Fibroblast of skin of abdomen (primary cell): ENCODE measurements at places on chromosomes 4 and X.
A peak's percentile ranks its signal among the peaks of the same experiment; 100 is the strongest.

GRCh38 chrX:35858361-35858760 is 60.2 kb downstream of the MAGEB16 start:
- DNase-seq, result no peak

- DNase-seq, result no peak
Observed at GRCh38 chr4:6901669-6902317, 7.8 kb upstream of the TBC1D14 start.

DNA sequence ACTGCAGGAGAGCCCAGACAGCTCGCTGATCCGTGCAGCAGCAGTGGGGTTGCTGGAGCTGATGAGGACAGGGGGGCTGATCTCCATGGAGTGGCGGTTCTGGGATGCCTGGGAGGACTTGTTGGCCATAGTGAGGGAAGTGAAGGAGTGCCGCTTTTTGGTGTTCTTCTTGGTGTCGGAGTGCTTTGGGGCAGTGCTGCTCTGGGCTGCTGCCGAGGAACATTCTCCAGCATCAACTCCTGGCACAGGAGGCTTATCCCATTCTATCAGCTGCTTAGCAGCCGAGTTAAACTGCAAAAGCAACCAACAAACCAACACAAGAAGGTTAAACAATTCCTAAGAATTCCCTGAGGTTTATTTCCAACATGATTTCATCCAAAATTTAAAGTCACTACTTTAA is 126.3 kb upstream of the CBR4 start:
- DNase-seq, result no peak

DNA sequence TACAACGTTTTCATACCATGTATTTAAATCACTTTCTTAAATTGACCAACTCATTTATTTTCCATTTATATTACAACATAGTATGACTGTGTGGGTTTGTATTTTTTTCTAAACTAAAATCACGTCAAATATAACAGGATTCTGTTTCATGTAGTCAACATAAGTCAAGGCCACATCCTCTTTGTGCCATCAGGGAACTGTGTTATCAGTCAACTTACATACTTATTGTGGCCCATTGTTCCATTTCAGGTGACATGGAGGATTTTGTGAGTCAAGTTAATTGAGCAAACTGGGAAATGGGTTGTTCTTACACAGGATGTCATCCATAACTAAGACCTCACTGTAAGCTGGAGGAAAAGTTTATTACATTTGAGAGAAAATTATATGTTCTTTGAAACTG is 35.9 kb downstream of the STK26 start:
- no peak for DNase-seq

- DNase-seq, result no peak
Observed at GRCh38 chr4:38891051-38891983, 23.7 kb downstream of the FAM114A1 start.

- DNase-seq, result peak; percentile 45
Observed at GRCh38 chrX:103640401-103641155, 11.8 kb downstream of the TCEAL1 start.

DNA sequence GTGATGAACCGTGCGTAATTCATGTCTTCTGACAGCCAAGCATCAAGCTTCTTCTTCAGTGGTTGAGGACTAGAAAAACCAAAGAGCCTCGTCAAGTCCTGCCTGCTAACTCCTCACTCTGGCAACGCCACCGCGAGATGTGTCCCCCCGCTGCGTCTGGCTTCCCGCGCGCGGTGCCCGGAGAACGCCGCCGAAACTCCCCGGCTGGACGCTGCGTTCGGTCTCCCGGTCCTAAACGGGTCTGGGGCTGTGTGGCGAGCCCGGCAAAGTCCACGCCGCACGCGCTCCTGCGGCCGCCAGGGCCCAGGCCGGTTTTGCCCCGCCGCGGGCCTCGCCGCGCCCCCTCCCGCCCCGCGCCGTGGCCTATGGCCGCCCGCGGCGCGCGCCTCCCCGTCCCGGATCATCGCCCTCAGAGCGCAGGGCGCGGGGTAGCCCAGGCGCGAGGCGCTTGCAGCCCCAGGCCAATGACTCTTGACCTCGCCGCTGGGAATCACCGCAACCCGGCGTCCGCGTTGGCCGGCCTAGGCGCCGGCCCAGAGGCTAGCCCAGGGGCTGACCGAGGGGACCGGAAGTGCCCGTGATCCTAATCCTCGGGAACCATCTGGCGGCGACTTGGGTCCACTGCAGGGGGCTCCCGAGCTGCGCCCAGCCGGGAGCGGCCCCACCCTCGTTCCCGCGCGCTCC is at the start of gene AADAT:
Gene AADAT, minus strand, starts transcription at position 289 of the 684 bp plus-strand sequence. Its CDS starts 266 bp downstream, at position 23.
- DNase-seq, result peak; percentile 81

DNA sequence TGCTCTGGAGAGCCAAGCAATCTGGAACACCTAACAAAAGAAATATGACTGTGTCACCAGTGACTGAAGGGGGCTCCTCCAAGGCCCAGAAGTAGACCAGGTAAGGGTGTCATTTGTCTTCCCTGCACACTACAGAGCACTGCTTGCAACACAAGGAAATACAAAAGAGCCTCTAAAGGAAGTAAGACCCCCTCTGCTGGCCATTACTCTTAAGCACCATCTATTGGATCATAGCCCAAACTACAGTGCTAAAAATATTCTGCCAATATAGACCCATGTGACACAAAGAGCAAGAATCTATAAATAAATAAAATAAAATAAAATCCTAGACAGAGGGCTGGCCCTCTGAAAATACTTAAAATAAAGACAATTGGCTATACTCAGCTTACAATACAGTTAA is 528.7 kb downstream of the TMA16 start:
- no peak for DNase-seq

GRCh38 chr4:183356931-183357675 is 34.9 kb upstream of the CLDN24 start:
- no peak for DNase-seq

DNA sequence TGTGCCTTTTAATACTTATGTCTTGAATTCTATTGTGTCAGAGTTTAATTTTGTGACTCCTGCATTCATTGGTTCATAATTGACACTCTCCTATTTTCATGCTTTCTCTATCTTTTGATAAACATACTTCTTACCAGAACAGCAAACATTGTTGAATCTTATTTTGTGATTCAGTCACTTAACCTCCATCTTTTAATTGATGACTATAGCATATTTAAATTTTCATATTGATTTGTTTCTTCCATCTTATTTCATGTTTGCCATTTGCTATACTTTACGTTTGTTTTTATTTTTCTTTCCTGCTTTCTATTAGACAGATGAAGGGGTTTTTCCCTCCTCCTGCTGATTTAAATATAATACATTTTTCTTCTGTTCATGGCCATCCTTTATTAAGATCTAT is 115.5 kb upstream of the FAM9A start:
- no peak for DNase-seq

DNA sequence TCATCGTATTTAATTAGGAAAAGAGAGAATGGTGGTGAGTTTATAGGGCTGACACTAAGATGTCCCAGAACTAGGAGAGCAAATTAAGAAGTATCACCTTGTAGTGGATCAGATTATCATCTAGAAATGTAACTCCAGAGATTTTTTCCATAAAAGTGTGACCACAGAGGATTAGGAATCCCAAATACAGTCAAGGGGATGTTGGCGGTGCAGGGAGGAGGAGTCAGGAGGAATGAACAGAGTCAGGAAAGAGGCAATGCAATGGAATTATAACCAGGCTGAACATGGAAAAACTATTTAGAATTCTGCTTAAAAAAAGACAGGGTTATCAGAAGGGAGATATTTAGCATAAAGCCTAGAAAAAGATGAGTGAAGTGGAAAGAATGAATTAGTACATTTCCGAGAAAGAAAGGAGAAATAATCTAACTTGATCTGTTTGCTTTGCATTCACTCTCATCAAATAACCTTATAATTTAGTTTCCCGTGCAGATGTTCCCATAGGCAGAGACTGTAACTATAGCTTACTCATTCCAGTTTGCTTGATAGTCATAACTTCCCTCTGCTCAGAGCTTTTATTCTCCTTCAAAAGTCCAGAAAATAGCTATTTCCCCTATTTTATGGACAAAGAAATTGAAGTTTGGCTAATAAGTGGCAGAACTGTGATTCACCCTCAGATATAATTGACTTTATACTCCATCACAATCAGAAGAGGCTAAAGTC is 56.4 kb downstream of the SCFD2 start:
- DNase-seq, result peak; percentile 47

DNA sequence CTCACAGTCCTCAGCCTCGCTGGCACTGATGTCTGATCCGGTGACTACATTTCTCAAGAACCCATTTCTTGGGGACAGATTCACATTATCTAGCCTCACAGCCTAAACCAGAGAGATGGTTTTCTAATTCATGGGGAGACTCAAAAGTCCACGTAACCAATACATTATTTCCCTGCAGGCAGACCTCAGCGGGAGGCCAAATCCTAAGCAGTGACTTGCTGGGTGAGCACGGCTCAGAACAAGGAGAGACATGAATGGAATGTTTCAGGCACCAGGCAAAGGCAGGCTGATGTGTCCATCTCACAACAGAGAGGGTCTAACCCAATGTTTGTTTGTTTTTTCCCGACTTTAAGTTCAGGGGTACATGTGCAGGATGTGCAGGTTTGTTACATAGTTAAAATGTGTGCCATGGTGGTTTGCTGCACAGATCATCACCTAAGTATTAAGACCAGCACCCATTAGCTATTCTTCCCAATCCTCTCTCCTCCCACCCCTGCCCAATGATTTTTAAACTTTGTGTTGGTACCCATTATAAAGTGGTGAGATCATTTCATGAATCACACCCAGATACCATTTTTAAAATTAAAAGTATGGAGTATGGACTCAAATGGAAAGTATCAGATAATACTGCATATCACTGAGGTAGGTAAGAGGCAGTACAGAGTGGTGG is 53.3 kb downstream of the SCD5 start:
- peak; percentile 85 for DNase-seq

GRCh38 chrX:74133156-74133796 is 170.7 kb upstream of the ZCCHC13 start:
- DNase-seq, result peak; percentile 44

- DNase-seq, result no peak
Observed at GRCh38 chrX:42398967-42399631, 378.9 kb downstream of the PPP1R2C start.

DNA sequence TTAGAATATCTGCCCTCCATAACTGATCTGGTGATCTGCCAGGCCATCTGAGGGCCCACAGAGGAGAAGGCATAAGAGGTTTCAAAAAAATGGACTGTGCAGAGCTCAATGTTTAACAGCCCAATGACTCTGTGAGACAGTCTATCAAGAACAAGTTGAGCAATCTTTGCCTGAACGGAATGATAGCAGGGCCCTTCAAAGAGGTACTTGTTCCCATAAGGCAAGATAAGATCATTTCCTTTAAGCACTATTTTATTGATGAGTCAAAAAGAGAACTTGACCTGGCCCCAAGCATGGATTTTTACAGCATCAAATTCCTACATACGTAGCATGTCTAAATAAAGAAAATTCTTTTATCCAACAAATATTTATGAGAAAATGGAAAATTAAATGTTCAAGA is 182.8 kb downstream of the IDS start:
- DNase-seq, result no peak

DNA sequence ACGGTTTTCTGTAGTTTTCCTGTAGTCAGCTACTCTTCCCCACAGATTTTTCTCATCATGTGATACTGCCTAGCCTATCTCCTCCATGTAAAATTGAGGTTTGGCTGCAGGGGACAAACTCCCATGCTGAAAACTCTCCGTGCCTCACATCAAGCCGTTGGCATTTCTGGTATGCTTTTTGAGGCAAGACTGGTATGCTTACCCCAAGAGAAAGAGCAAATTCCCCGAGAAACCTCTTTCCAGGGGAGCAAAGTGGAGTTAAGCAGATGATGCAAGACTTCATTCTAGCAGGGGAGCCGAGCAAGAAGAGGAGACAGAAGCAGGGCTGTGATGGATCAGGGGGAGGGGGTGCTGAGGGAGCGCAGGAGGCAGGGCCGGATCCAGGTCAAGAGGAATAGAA is 4.8 kb downstream of the SOWAHD start:
- peak; percentile 92 for DNase-seq

GRCh38 chrX:110310896-110311295 is 7.0 kb downstream of the AMMECR1 start:
- DNase-seq, result no peak

GRCh38 chr4:48141048-48141447 is 7.0 kb upstream of the TXK start:
- peak; percentile 40 for DNase-seq

DNA sequence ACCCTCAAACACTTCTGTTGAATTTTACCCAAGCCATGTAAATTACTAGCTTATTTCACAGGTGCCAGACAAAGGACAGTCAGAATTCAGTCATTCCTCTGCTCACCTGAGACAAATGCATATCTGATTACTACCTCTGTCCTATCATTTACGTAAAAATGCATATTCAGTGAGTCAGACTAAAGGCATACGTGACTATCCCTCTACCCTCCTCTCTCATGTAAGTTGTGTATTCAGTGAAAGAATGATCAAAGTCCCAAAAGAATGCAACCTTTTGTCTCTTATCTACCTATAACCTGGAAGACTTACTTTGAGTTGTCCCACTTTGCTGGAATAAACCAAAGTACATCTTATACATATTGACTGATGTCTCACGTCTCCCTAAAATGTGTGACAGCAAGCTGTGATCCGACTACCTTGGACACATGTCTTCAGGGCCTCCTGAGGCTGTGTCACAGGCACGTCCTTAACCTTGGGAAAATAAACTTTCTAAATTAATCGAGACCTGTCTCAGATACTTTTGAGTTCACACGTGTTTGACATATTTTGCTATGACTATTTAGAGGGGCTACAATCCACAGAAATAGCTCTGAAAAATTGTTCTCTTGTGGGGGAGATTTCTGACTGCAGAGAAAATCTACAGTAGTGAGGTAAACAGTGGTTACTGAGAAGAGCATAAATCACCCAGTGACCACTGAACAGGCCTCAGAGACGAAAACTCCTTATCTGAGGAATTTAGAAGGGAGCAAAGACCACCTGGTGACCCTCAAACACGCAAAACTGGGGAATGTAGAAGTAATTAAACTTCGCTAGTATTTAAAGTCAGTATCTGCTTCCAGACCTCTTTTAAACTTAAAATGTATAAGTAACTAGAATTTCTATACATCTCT is 1575.8 kb downstream of the STIM2 start:
- peak; percentile 26 for DNase-seq

DNA sequence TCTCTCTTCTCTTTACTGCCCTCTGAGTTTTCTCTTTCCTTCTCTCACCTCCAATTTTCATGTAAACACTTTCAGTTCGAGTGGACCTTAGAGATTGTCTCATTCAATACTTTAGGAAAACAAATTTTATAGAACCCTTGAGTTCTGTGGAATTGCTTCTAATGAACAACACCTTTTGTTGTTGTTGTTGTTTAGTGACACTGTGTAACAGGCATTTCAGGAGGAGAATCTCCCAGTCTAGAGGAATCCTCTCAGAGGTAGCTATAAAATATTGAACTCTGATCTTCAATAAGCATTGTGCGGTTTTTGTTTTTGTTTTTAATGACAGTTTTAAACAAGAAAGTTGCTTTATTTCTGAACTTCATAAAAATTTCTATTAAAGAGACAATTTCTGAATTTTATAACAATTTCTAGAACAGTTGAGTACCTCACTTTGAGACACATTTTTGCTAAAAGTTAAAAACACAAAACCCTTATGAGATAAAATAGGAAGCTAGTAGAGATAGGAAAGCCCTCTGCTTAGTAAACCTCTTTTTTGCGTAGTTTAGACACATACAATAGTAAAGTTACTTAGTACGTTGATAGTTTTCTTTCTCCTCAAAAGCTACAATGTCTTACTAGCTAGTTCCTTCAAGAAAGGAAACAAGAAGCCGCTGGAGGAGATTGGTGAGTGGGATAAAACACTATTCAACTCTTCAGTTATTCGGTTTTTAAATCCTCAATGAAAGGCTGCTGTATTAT is 38.8 kb downstream of the CLCN3 start:
- DNase-seq, result no peak

- DNase-seq, result no peak
Observed at GRCh38 chr4:173174594-173175012, 6.0 kb downstream of the GALNT7 start.
